ENCODE measurements at places on chromosomes 16 and 17.

- peak; percentile 85 for DNase-seq
Observed at GRCh38 chr17:44222112-44222869, 2.8 kb upstream of the UBTF start.

DNA sequence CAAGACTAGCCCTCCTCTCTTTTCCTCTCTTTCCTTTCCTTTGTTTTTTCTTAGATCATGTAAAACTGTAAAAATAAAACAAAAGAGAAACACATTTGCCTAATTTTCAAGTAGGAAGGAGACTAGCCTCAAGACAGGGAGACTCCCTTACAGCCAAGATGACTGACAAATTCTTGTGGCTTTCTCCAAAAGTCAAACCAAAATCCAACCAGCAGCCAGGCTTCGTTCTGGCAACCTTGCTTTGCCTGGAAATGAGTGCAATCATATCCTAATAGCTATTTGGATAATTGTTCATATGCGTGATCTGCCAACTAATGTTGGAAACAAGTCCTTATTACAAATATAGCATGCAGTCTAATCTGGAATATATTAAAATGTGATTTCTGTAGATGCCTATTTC lies 868.9 kb upstream of the SOX9 start:
- no peak for DNase-seq

DNA sequence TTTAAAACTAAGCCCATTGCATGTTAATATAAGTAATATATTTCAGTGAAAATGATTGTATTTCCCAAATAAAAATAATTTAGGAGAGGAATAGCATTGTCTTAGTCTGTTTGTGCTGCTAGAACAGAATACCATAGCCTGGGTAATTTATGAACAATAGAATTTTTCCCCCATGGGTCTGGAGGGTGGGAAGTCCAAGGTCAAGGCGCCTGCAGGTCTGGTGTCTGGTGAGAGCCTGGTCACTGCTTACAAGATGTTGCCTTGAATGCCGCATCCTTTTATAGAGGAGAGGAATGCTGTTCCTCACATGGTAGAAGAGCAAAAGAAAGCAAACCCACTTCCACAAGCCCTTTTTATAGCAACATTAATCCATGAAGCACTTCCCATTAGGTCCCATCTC lies 161.3 kb upstream of the ZFHX3 start:
- DNase-seq: no peak

- no peak for DNase-seq
Observed at GRCh38 chr17:30378241-30378824, 394 bp upstream of the CPD start.

DNA sequence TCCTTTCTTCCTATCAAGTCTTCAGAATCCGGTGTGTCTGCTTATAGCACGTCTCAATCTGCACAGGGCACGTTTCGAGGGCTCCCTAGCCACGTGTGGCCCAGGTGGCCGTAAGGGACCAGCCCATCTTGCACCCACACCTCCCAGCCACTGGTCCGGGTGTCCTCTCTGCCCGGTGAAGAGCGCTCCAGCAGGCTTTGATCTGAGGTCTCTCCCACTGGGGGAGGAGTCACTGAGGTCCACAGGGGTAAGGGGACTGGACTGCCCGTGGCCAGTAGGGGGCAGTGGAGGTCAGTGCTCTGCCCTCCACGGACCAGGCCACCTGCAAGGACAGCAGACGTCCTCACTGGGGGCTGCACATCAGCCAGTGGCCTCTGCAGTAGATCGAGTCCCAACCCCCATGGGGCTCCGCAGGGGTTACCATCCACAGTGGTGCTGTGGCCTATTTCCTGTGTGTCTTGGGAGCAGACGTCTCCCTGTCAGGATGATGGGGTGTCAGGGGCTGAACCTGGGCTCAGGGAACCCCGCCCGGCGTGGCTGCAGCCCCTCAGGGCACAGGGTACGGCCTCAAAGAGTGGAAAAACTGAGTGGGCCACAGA lies 204.1 kb upstream of the CIBAR2 start:
- DNase-seq: peak; percentile 87

DNA sequence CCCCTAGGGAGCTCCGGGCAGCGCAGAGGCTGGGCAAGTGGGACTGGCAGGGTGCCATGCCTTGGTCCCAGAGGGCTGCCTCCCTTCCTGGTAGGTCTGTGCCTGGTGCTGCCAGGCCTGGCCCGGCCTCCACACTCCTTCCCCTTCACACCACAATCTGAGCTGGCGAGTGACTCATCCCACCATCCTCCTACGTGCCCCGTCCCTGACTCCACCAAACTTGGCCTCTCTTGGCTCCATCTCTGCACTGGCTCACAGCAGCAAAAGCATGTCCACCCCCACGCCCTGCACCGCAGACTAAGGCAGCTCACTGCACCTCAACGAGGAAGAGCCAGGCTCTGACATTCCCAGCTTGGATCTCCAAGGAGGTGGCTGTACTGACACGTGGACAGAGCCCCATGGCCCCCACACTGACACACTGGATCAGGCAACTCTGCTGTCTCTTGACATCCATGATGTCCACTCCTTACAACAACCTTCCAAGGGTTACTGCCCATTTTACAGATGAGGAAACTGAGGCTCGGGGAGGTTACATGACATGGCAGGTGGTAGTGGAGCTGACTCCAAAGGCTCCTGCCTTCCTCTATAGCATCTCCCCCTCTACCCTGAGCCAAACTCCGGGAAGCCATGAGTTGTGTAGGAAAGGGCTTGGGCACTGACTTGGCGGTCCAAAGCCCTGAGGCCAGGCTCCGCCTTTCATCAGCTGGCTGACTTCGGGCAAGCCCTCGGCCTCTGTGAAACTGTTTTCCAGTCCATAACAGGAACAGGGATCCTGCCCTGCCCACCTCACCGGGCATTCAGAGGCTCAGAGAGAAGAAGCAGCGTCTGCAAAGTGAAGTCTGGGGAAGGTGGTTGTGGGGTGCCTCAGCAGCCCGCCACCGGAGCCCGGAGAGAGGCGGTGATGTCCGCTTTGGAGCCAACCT lies 20.1 kb upstream of the KRT19 start:
- DNase-seq: no peak

DNA sequence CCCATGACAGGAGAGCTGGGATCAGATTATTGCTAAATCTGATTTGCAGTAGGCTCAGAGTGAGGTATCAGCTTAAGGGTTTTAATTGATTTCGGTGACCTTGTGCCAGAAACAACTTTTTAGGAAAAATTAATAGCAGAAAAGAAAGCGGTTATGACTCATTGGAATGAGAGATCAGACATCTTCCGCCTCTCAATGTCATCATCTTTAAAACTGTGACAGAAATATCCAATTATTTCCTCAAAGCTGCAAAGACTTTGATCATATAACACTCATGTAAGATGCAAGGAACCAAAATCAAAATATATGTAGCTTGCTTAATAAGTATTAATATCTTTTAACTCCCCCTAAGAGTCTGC lies 190.1 kb upstream of the FOXF1 start:
- no peak for DNase-seq
